ENCODE measurements at places on chromosomes 5 and 9. TPM values are rescaled to one million over a fixed set of nuclear protein-coding genes. Genes with fewer than 3 reads are reported as not detected.

DNA sequence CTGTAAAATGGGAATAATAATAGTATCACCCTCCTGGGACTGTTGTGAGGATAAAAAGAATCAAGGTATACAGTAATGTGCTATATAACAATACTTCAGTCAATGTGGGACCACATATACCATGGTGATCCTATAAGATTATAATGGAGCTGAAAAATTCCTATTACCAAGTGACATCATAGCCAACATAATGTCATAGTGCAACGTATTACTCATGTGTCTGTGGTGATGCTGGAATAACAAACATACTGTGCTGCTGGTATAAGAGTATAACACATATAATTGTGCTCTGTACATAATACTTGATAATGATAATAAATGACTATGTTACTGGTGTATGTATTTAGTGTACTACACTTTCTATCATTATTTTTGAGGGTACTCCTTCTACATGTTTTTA is 38.1 kb downstream of the LIFR start:
- no peak overlapping the region for H3K4me3 ChIP-seq
- DNase-seq, result no peak
- H3K4me1 ChIP-seq, result peaks cover 15% of the 10 kb centered on the region
- peaks cover 29% of the 10 kb centered on the region for H3K36me3 ChIP-seq
- H3K27ac ChIP-seq, result no peak overlapping the region
- H3K27me3 ChIP-seq, result no peaks in the 10 kb centered on the region

DNA sequence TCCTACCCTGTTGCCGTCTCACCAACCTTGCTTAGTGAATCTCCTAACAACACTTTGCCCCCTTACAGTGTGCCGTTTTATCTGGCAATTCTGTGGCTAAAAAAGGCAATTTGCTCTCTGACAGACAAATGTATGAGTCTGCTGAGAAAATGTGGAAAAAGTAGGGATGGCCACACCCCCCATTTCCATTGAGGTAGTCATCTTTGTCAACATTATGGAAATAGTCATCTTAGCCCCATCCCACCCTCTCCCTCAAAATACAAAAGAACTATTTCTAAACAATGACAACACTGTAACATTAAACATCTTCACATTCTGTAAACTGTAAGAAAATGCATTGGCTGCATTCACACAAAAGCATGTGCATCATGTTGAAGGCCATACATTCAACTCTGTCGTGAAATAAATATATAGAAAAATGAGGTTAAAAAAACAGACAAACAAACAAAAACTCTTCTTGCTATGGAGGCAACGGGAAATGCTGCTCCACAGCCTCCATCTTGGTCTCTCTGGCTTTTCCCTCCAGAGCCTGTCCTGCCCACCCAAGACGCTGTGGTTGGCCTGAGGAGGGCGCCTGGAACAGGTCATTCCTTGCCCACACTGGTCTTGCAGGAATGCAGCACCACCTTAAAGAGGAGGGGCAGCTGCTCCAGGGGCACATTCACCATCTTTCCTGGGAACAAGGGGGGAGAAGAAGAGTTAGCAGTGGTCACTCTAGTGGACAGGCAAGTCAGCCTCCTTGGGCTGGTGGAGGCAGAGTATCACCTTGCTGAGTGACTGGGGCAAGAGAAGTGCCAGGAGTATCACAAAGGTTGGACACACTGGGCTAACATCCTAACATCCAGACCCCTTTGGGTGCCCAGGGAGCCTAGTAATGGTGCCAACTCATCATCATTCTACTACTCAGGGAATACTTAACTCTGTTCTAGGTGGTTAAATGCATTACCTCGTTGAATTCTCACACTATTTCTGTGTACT is 15.2 kb upstream of the NR5A1 start:
- H3K36me3 ChIP-seq, result peaks cover 9% of the 10 kb centered on the region
- no peak overlapping the region for H3K4me3 ChIP-seq
- no peaks in the 10 kb centered on the region for H3K27me3 ChIP-seq
- peaks cover 9% of the 10 kb centered on the region for H3K4me1 ChIP-seq
- DNase-seq, result no peak

GRCh38 chr5:160694896-160695295 is 157.1 kb downstream of the ATP10B start:
- no peak overlapping the region for H3K4me3 ChIP-seq
- H3K27me3 ChIP-seq, result no peaks in the 10 kb centered on the region
- no peak overlapping the region for H3K27ac ChIP-seq
- no peaks in the 10 kb centered on the region for H3K36me3 ChIP-seq

DNA sequence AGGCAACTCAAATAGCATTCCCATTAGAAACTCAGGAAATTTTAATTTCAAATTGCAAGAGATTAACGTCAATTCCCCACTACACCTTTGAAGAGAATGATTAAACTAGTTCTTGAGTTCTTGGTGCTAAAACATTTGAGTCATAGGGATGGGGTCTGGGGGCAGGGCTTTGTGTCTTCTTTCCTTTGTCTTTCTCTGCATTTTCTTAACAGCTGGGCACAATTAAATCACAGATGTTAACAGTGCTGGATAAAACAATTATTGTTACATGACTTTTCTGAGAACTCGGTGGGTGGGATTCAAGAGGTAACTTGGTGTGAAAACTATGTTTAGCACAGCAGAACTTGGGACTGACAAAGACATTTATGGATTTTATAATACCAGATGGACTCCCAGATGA is 351.9 kb upstream of the TNC start:
- no peak for DNase-seq
- H3K27me3 ChIP-seq, result peaks cover 30% of the 10 kb centered on the region
- H3K4me3 ChIP-seq, result no peak overlapping the region

DNA sequence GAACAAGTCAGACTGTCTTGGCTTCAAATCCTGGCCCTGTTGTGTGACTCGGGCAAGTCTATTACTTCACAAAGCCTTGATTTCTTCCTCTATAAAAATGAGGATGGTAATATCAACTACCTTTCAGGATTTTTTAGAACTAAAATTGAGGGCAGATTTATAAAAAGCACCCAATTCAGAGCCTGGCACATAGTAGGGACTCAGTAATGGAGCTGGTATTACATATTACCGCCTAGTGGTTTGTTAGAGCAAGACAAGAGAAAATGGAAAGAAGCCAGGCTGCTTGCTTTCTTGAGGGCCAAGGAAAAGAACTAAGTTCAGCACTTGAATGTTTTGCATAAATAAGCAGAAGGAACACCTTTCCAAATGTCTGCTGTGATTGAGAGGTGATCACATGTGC is 19.4 kb downstream of the ZNF346 start:
- no peak for DNase-seq
- no peaks in the 10 kb centered on the region for H3K4me1 ChIP-seq
- H3K27ac ChIP-seq, result no peak overlapping the region
- no peak overlapping the region for H3K4me3 ChIP-seq

Gene EXOSC2
- total RNA-seq, result 54.4 TPM

- no peaks in the 10 kb centered on the region for H3K36me3 ChIP-seq
- peaks cover 2% of the 10 kb centered on the region for H3K4me1 ChIP-seq
- no peak overlapping the region for H3K4me3 ChIP-seq
- H3K27ac ChIP-seq, result no peak overlapping the region
- H3K27me3 ChIP-seq, result peaks cover 9% of the 10 kb centered on the region
Measured at GRCh38 chr5:111168608-111169007, 55.6 kb upstream of the CAMK4 start.

Data from mesothelial cell of epicardium (in vitro differentiated cells).